ENCODE measurements at places on chromosomes 11 and 22.

- no peak for DNase-seq
Measured at GRCh38 chr22:35209203-35209602, 48.1 kb upstream of the HMGXB4 start.

DNA sequence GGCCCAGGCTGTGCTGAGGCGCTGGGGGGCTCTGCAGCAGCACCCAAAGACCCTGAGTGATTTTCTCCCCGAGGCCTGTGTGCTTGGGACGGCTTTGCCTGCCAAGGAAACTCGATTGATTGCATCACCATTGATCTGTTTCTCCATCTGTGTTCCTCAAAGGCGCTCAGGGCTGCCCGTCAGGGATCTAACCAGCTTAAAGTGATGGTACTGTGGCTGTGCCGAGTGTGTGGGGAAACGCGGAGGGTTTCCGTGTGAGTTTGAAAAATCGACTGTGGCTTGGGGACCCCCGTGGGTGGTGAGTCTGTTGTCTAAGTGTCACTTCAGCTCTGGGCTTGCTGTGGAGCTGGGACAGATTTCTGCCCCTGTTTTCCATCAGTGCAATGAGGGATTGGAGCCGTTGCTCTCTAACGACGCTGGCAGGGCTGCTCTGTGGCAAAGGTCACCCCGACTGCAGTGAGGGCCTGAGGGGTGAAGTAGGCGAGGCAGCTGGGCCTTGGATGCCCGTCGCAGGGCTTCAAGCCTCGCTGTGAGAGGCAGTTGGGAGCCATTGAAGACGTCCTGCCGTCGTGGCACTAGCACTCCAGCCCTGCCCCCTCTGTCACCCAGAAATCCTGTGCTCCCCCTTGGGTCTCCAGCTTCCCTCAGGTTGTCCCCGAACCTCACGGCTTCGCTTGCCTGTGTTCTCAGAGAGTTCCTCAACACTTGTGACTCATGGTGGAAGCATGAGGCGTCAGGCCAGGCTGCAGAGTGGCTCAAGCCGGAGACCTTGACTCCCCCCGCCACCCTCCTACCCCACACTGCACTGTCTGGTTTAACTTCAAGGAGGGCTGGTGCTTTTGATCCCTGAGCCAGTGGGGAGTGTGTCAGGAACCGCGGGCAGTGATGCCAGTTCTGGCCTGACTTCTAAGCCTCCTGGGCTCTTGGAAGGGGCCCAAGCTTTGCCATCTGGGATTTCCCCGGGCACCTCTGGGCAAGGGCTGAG lies 21.8 kb downstream of the CACNA1I start:
- peak; percentile 76 for DNase-seq

- DNase-seq = peak; percentile 14
Measured at GRCh38 chr11:74681686-74682651, 49.3 kb downstream of the CHRDL2 start.

GRCh38 chr22:37566329-37566837 lies 6.1 kb downstream of the CDC42EP1 start:
- DNase-seq = no peak

DNA sequence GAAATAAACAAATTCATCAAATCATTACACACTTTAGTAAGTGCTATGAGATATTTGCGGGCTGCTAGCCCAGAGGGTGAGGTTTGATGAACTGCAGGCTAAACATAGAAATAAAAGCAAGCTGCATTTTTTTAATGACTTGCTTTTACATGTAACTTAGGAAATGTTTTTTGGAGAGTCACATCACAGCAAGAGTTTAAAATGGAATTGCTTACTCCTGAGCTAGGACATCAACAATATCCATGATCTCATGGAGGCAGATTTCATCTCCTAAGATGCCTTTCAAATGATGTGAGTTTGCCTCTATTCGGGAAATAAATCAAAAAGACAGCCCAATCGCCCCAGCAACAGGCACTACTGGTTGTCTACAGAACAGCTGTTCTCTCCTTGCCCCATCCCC lies 73.4 kb upstream of the CD44 start:
- DNase-seq = peak; percentile 65

DNA sequence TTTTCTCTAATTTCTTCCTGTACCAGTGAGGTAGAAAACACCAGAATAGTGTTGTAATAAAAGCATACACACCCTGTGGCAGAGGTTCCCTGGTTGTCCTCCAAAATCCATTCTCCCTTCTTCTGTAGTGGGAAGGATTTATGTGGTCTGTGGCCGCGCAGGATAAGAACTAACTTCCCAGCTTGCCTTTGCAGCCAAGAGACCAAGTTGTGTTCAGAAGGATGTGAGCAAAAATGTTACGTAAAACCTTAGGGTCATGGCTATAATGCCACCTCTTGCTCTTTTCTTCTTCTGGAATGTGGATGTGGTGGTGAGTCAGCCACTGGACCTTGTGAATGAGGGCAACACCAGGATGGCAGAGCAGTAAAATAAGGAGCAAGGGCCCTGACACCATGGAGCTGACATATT lies 28.4 kb downstream of the CCDC90B start:
- DNase-seq = peak; percentile 89

GRCh38 chr11:64880240-64881001 lies 2.0 kb upstream of the EHD1 start:
- no peak for DNase-seq

GRCh38 chr11:114316980-114317786 lies 21.0 kb downstream of the NNMT start:
- DNase-seq = no peak

- no peak for DNase-seq
Measured at GRCh38 chr11:9104580-9104979, 13.2 kb upstream of the SCUBE2 start.

- no peak for DNase-seq
Measured at GRCh38 chr22:17744430-17744829, 29.8 kb downstream of the BID start.

DNA sequence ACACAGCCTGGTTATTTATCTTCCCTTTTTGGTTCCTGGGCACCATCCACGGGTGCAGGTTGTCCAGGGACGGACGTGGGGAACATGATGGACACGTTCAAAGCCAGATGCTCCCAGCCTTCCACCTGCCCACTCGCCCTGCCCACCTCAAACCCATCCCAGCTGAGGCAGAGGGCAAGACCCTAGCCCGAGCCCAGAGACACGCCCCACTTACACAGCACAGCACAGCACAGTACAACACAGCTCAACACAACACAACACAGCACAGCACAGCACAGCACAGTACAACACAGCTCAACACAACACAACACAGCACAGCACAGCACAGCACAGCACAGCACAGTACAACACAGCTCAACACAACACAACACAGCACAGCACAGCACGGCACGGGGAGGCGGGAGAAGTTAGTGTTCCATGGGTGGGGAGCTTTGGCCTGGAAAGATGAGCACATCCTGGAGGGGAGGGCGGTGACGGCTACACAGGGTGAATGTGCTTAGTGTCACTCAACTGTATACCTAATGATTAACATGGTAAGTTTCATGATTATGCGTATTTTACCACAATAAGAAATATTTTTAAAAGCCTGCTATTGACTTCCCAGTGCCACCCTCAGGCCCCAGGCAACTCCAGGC lies 1507.5 kb downstream of the BRD1 start:
- no peak for DNase-seq

DNA sequence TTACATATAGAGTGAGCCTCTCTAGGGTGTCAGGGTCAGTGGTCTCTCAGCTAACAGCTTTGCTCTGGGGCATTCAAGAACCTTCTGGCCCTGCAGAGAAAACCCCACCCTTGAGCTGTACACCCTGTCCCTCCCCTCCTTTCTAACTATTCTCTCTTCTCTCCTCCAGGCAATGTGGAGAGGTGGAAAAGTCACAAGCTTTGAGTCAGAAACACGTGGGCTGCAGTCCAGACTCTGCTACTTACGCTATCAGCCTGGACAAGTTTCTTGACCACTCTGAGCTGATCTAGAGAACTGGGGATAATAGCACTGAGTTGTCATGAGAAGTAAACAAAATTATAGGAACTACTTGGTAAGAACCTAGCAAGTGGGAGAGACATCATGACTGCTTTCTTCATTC lies 10.7 kb upstream of the FAM83F start:
- peak; percentile 57 for DNase-seq

DNA sequence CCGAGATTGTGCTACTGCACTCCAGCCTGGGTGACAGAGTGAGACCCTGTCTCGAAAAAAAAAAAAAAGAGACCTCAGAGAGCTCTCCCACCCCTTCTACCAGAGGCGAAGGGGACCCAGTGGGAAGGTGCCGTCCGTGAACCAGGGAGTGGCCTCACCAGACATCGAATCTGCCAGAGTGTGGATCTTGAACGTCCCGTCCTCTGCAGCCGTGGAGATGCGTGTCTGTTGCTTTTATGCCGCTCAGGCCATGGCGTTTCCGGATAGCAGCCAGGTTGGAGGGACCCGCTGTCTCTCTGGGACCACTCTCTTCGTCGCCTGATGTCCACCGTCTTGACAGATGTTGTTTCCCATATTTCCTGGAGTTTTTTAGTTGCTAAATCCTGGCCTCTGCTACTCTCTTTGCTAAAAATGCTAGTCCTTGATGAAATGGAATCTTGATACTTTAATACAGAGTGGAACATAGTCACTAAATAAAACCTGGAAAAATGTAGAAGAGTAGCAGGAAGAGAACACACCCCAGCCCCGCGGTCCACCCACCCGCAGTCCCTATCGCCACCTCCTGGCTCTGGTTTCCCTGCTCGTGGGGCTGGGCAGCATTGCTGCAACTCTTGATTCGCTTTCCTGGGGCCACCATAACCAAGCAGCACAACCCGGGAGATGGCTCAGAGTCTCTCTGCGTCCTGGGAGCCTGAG lies 12.0 kb upstream of the MUC6 start:
- no peak for DNase-seq

GRCh38 chr22:49975543-49976389 lies 15.2 kb downstream of the PIM3 start:
- DNase-seq = peak; percentile 22

DNA sequence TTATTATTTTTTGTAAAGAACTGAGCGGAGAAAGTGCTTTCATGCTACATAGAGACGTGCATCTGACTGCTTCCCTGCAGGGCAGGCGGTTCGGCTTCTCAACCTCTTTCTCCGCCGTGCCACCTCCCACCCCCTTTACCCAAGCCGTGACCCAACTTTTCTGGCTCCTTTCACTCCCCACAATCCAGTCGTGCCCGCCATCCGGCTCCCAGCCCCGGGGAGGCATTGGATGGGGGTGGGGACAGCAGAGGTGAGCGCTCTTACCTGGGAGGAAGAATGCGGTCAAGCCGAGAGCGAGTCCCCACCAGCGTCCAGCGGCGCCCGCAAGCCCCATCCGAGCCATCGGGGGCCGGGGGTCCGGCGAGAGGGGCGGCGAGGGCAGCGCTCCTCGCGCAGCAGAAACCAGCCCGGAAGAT lies 781 bp downstream of the NECTIN1 start:
- DNase-seq = no peak

GRCh38 chr11:125111001-125111342 lies 454 bp downstream of the TMEM218 start:
- no peak for DNase-seq

DNA sequence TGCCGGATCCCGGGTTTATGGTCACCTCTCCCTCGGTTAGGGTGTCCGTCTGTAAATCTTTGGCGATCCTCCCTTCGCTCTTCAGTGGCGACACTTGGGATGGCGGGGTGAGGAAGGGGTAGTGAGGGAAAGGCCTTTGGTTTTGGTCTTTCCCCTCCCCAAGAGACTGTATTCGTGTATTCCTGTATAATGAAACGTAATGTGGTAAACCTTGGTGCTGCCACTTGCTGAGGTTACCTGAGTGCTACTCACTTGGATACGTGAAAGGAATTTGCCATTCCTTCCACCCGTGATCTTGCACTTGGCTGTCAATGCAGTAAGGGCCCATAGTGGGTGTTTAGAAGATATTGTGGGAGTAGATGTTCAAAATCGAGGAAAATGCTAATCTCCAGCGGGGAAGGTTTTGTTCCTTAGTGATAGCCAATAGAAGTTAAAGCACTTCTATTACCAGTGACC lies 578 bp upstream of the NUP160 start:
- no peak for DNase-seq

DNA sequence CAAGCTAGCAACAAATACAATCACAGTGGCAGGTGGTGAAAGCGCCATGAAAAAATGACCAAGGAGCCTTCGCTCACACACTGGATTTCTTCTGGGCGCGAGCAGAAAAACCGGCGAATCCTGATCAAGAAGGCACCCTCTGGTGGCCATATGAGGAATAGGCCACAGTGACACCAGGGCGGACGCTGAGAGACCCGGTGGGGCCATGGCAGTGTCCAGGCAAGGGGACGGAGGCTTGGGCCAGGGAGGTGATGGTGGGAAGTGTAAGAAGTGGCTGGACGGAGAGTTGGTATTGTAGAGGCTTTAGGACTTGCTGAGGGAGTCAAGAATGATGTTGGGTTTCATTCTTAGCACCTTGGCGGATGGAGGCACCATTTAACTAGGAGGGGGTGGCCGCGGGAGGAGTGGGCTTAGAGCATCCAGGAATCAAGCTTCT lies 16.9 kb upstream of the RAC2 start:
- peak; percentile 14 for DNase-seq

- no peak for DNase-seq
Measured at GRCh38 chr11:25983280-25983679, 348.6 kb upstream of the ANO3 start.

DNA sequence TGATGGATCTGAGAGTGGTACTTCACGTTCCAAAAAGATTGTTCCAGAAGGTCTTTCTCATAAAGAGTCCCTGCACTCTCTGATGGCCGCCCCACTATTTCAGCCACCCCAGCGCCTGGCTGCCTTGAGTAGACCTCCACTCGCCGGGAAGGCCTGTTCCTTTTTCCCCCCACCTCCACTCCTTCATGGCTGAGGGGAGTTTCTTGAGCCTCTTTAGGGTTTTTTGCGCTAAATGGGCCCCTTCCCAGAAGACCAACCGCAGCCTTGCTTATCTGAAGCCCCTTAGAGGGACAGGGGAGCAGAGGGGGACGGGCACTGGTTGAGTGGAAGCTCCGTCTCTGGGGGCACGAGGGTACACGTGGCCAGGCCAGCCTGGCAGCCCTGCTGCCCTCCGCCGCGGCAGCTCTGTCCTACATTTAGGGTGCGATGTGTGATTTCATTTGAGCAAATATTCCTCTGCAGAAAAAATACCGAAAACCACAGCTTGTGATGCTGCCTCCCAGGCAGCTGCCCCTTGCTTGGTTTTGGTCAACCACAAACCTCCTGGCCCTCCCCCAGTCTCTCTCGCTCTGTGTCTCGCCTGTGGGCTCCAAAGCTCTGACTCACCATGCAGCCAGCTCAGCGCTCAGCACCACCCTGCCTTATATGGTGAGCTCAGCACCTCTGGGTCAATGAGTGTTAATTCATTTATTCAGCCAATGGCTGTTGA lies 88.7 kb downstream of the TP53I11 start:
- peak; percentile 99 for DNase-seq

- DNase-seq = no peak
Measured at GRCh38 chr11:64716473-64717267, 6.3 kb downstream of the NRXN2 start.

GRCh38 chr11:28924004-28924403 lies 815.8 kb downstream of the METTL15 start:
- no peak for DNase-seq

GRCh38 chr11:2452321-2453012 lies 7.7 kb downstream of the KCNQ1 start:
- DNase-seq = no peak

- no peak for DNase-seq
Measured at GRCh38 chr22:35407362-35407761, 7.4 kb downstream of the MCM5 start.

GRCh38 chr11:71354394-71355105 lies 93.6 kb downstream of the DHCR7 start:
- no peak for DNase-seq
